NCI-H446 treated with DMSO at 0.1 percent for 48 hours (cell line): ENCODE measurements at places on chromosomes 6 and 20.

GRCh38 chr6:159086033-159086618 is 41.3 kb upstream of the TAGAP start:
- DNase-seq: no peak

GRCh38 chr6:14762077-14762476 is 483.8 kb upstream of the JARID2 start:
- no peak for DNase-seq

DNA sequence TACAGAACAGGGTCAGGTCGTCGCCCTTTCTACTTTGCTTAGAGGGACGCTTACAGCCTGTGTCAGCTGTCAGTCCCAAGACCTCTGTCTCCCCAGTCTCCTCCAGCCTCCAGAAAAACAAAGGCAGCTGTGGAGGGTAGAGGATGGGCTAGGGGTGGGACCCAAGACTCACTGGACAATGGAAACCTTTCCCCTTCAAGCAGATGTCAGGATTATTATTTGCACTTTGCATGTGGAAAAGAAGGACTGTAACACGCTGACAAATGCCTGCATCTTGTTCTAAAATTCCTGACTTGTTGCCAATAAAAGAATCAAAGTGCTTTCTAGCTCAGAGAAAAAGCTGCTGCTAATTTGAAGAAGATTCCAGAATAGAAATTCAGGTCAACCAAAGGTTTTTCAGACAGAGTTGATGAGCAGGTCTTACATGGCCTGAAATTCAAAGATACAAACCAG is 58.7 kb downstream of the SNX5 start:
- no peak for DNase-seq

DNA sequence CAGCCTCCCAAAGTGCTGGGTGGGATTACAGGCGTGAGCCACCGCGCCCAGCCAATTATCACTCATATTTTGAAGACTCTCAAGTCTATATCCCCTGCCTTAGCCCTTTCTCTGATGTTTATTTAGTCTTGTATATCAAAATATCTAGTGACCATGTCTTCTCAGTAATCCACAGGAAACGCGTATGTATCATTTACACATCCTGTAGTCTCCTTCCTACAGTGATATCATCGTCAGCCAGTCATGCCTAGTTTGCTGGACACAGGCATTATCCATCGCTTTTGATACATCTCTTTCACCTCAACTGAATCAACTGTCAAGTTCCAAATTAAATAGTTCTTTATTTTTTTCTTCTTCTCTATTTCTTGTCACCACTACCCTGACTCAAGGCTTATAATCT is 223.7 kb downstream of the NKAIN2 start:
- DNase-seq: no peak

DNA sequence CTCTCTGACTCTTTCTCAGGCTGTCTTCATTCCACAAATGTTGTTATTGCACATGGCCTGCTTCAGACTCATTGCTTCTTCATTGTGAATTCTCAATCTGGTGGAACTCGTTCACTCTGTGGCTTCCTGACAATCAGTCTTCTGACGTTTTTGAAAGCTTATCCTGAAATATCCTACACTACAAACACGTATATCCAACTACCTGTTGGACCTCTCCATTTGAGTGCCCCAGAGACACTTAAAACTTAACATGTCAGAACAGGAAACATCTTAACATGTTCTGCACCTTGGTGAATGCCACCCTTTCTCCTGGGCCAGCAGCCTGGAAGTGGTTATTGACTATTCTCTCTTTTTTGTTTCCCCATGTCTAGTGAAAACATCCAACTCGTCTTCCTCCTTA is 50.8 kb downstream of the AIG1 start:
- no peak for DNase-seq

DNA sequence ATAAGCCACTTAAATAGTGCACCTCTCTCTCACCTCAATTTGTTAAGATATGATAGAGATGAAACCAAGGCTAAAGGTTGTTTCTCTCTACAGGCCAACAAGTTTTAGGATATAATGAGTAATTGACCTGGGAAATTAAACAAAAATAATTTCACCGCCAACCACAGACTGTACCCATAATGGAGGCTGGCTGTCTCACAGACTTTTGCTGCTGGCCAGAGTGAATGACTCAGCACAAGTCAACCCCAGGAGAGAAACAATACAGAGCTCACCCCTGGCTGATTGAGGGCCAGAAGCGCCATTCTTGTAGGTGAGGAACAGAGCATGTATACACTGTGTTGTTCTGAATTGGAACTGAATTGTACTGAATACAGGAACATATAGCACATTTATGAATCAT is 99.9 kb downstream of the CAP2 start:
- peak; percentile 53 for DNase-seq

- no peak for DNase-seq
Observed at GRCh38 chr6:142728364-142728763, 216.6 kb downstream of the HIVEP2 start.

DNA sequence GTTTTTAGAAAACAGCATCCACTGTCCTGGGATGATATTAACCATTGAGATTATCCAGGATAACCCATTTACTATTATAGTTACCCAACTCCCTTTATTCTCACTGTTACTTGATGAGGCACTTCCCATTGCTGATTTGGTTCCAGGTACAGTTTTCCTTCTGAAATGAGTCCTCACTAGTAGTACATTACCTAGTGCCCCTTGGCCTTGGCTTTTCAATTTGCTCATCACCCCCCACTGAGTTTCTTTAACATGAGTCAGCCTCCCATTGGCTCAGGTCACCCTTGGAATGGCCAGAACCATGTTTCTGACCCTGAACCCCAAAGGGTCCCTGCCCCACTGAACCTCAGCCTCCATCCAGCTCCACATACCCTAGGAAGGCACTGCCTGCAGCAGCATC is 28.4 kb downstream of the MDGA1 start:
- DNase-seq: no peak

GRCh38 chr6:133099573-133099972 is 141.6 kb upstream of the EYA4 start:
- no peak for DNase-seq

GRCh38 chr6:56686429-56686828 is 43.7 kb upstream of the DST start:
- no peak for DNase-seq
